ENCODE measurements at places on chromosomes 2 and 18.

- H3K36me3 ChIP-seq = no peaks in the 10 kb centered on the region
- no peak overlapping the region for H3K27ac ChIP-seq
- no peak overlapping the region for H3K4me3 ChIP-seq
- H3K4me1 ChIP-seq = peaks cover 15% of the 10 kb centered on the region
- H3K27me3 ChIP-seq = no peaks in the 10 kb centered on the region
Observed at GRCh38 chr2:113342650-113343049, 63.9 kb upstream of the PAX8 start.

- H3K27me3 ChIP-seq = peaks cover 5% of the 10 kb centered on the region
- H3K36me3 ChIP-seq = no peaks in the 10 kb centered on the region
- no peak overlapping the region for H3K4me3 ChIP-seq
- H3K4me1 ChIP-seq = no peaks in the 10 kb centered on the region
- no peak overlapping the region for H3K27ac ChIP-seq
- no peak for DNase-seq
Observed at GRCh38 chr2:49210191-49210590, 55.9 kb upstream of the FSHR start.

DNA sequence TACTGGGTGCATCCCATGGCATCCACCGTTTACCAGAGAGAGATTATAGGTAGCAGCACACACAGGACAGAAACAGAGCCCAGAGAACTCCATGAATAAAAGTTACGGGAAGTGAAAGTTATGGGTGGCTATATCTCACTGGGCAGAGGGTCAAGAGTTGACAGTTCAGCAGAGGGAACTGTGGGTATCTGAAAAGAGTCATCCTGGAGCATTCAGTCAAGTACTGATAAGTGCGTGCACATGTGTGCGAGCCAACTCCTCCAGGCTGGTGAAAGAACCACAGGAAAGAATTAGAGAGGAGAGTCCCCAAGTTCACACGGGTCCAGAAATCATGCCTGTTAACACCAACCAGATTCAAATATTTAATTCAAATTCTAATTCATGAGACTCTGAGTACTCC, 1588.2 kb downstream of the LRP1B start:
- DNase-seq = no peak
- no peaks in the 10 kb centered on the region for H3K36me3 ChIP-seq
- H3K27ac ChIP-seq = no peak overlapping the region
- H3K27me3 ChIP-seq = no peaks in the 10 kb centered on the region
- no peaks in the 10 kb centered on the region for H3K4me1 ChIP-seq

DNA sequence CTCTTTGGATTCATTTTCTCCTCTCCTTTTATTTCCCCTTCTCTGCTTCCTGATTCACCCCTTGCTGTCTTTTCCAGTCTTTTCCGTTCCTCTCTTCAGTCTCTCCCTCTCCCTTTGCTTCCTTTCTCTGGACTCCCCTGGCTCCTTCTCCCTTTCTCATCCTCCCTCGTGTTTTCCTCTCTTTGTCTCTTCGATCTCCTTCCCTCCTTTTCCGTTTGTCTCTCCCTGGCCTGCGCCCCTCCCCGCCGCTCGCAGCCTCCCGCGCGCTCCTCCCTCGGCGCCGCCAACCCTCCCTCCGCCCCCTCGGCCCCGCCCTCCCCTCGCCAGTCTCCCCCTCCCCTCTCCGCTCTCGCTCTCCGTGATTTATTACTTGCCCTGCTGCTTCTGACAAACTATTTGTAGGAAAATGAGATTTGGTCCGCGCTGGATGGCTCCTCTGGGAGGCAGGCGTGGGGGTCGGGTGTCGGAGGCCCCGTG, 46.0 kb upstream of the PAX8 start:
- peak overlapping the region; percentile 67 for H3K27ac ChIP-seq
- H3K36me3 ChIP-seq = no peaks in the 10 kb centered on the region
- H3K27me3 ChIP-seq = no peaks in the 10 kb centered on the region
- H3K4me3 ChIP-seq = peak overlapping the region; percentile 63
- DNase-seq = peak; percentile 52

DNA sequence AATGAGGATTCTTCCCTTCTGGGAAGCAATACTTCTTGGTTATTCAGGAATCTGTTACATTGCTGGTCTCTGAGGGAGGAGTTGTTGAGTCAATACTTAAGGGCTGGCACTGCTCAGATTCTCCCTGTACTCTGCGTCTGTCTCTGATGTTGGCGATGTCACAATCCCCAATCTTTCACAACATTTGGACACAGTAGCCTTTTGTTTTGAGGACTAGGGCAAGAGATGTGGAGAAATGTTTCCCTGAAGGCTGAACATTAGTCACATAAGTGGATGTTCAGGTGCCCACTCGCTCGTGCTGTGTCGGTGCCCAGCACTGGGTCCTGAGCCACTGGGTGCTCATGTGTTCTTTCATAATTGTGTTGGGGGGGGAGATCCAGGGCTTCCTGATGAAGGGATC, 55.0 kb downstream of the MAPK4 start:
- peaks cover 27% of the 10 kb centered on the region for H3K4me1 ChIP-seq
- DNase-seq = no peak
- no peaks in the 10 kb centered on the region for H3K36me3 ChIP-seq

DNA sequence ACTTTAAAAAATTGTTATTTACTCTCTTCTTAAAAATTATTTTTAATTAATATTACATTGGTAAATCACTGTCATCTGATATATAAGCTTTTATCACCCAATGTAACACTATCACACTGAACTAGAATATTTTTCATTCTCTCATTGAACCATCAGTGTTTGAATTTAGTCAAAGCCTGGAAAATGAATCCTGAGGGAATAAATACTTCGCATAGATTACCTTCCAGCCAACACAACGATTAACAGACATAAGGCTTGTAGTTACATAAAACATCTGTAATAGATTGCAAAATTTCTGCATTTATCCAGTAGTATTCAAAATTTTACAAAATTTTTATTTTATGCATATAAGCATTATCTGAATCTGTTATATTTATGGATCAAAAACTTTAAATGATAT, 314.9 kb downstream of the ERBB4 start:
- no peak overlapping the region for H3K4me3 ChIP-seq
- no peaks in the 10 kb centered on the region for H3K36me3 ChIP-seq
- no peak for DNase-seq
- H3K4me1 ChIP-seq = peaks cover 7% of the 10 kb centered on the region
- H3K27ac ChIP-seq = no peak overlapping the region

DNA sequence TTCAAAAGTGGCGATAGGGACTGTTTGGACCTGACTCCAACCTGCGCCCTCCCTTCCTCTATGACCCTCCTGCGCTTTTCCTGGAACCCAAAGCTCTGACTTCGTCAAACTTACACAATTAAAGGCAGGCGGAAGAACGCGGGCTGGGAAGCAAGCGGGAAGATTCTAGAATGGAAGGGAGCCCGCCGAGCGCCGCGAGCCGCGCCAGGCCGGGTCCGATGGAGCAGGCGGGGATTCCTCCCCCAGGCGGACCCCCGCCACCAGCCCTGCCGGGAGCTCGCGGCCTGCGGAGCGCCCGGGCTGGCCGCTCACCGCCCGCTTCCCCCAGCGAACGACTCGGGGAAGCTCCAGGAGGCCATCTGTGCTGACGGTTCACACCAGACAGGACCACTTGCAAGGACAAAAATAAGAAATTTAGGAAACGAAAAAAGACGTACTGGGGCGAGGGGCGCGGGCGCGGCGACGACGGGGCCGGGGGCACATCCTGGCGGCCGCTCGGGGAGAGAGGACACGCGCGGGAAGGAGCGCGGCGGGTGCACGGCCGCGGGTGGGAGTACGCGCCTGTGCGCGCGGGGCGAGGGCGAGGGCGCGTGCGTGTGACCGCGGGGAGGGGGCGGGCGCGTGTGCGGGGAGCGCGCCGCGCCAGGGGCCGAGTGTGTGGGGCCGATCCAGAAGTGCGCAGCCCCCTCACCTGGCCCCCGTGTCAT, 1.1 kb upstream of the SALL3 start:
- peaks cover 32% of the 10 kb centered on the region for H3K4me1 ChIP-seq
- DNase-seq = no peak
- no peak overlapping the region for H3K27ac ChIP-seq
- H3K27me3 ChIP-seq = peaks cover 96% of the 10 kb centered on the region

DNA sequence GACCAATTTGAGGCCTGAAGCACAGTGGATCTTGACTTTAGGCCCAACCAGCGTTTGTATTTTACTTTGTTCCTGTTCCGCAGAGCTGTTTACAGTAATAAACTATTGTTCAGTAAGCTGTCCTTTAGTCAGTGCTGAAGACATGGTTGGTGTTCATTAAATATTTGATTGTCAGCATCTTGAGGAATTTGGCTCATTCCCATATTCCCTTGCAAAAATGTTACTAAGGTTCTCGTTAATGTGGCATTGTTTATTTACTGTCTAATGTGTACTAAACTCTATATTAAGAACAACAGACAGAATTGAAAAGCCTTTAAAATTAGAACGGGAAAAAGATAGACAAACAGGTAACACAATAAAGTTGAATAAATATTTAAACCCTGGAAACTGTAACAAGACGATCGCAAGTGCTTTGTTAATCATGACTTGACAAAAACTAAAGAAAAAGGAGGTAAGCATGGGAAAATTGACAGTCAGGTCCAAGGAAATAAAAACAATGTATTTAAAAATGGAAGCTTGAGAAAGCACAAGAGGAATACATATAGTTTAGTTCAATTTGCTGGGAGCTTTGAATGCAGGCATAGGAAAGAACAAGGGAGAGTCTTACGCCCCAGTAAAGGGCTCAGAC, 1060.8 kb upstream of the CRIM1 start:
- no peaks in the 10 kb centered on the region for H3K27me3 ChIP-seq
- H3K36me3 ChIP-seq = no peaks in the 10 kb centered on the region
- H3K4me3 ChIP-seq = no peak overlapping the region

- H3K4me3 ChIP-seq = no peak overlapping the region
- no peak for DNase-seq
- no peak overlapping the region for H3K27ac ChIP-seq
- no peaks in the 10 kb centered on the region for H3K36me3 ChIP-seq
- no peaks in the 10 kb centered on the region for H3K27me3 ChIP-seq
Observed at GRCh38 chr2:146506851-146507250, 1338.0 kb upstream of the ACVR2A start.

GRCh38 chr2:176063958-176064357, 19.8 kb downstream of the EVX2 start:
- H3K36me3 ChIP-seq = no peaks in the 10 kb centered on the region
- no peak overlapping the region for H3K4me3 ChIP-seq
- peaks cover 21% of the 10 kb centered on the region for H3K4me1 ChIP-seq

DNA sequence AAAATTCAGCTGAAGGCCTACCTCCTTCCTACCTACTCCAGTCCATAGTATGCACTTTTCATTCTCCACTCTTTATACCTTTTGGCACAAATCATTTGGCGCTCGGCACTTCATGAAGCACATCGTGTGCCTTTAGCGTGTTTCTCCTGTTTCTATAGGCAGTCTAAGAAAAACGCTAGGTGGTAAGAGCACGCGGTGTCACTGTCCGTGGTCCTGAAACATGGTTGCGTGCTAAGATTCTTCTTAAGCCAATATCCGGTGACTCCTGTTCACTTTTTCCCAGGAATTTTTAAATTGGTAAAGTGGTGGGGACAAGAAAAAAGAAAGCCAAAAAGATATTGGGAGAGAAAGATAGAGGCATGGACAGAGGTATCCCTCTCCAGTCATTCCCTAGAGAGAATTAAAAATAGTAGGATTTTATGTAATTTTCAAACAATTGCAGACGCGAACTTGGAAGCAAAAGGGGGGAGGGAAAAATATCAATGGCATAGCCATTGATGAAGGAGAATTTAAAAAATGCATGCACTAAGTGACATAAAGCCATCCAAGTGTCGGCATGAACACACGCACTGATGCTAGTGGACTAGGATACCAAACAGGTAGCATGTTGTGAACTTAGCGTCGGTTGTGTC, 1.4 kb upstream of the CTNNA2 start:
- no peak overlapping the region for H3K4me3 ChIP-seq
- H3K36me3 ChIP-seq = no peaks in the 10 kb centered on the region
- H3K4me1 ChIP-seq = peaks cover 4% of the 10 kb centered on the region
- H3K27me3 ChIP-seq = peaks cover 41% of the 10 kb centered on the region
- no peak overlapping the region for H3K27ac ChIP-seq

GRCh38 chr18:79819968-79820351, 22.2 kb downstream of the KCNG2 start:
- H3K4me3 ChIP-seq = no peak overlapping the region
- DNase-seq = no peak
- H3K36me3 ChIP-seq = no peaks in the 10 kb centered on the region
- H3K27me3 ChIP-seq = peaks cover 60% of the 10 kb centered on the region

DNA sequence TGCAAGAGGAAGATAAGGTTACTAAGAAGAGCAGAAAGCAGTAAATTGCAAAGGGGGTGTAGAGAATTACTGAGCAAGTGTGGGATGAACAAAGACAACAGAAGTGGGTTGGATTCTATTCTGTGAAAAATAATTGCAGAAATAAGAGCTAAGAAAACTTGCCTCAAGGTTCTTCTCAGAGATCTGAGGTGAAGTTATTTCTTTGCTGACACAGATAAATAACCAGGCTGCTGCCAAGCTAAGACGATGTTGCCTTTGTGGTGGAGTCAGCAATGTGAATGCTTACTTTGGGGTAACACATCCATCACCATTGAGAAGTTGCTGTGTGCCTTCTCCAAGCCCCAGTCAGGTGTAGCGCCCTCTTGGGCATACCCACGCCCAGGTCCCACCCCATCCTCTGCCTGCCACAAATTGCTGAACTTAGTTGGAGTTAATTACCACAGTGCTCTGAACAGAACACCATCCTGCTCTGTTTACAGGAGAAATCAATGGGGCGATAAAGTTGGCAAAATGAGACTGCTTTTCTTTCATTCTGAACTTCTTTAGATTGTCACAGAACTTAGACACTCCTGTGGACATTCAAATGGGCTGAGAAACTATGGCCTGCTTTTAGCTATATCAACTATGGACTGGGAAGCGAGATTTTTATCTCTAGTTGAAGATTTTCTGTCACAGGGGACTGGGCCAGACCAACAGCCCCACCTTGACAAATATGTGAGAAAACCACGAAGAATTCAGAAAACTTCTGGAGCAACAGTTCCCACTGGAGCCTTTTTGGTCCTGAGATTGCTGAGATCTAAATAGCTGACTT, 283.6 kb downstream of the TMX3 start:
- no peak overlapping the region for H3K4me3 ChIP-seq
- no peak overlapping the region for H3K27ac ChIP-seq
- H3K4me1 ChIP-seq = no peaks in the 10 kb centered on the region

DNA sequence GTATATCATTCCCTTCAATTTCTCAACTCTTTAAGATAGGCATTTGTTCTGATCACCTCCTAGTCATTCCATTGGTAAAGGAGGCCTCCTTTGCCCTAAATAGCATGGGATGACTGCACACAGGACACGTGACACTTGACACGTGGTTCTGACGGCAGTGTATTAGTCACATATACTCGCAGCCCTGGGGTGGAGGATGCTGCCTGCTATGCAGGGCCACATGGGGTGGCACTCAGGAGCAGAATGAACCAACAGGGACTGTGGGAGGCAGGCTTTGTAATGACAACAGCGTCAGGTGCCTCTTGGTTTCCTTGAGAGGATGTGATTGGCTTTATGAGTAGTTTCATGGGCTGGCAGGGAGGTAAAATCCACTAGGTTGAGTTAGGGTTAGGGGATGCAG, 9.3 kb upstream of the KCNS3 start:
- H3K27ac ChIP-seq = no peak overlapping the region
- H3K4me1 ChIP-seq = no peaks in the 10 kb centered on the region
- DNase-seq = no peak
- no peak overlapping the region for H3K4me3 ChIP-seq
- no peaks in the 10 kb centered on the region for H3K36me3 ChIP-seq

- H3K36me3 ChIP-seq = no peaks in the 10 kb centered on the region
- no peak for DNase-seq
- no peak overlapping the region for H3K27ac ChIP-seq
- H3K4me3 ChIP-seq = no peak overlapping the region
Observed at GRCh38 chr18:49467599-49467998, 7.2 kb upstream of the DYM start.
